ENCODE measurements at places on chromosomes 11 and 22.

DNA sequence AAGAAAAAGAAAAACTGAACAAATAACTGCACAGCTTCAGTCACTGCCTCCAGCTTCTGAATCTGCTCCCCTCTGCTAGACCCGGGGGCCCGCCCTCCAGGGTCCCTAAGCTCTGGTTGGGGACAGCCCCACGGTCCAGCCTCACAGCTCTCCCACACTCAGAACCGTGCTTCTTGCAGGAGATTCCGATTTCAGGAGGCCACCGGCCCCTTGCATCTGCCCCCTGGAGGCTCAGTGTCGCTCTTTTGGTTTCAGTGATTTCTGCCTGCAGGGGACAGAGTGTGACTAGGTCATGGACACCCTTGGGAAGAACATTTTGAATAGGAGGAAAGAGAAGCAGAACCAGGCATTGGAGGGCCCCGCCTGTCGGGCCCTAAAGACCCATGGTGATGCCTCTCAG lies 23.1 kb upstream of the RPS3 start:
- no peak for DNase-seq

GRCh38 chr11:88421530-88421929 lies 84.0 kb upstream of the CTSC start:
- no peak for DNase-seq

DNA sequence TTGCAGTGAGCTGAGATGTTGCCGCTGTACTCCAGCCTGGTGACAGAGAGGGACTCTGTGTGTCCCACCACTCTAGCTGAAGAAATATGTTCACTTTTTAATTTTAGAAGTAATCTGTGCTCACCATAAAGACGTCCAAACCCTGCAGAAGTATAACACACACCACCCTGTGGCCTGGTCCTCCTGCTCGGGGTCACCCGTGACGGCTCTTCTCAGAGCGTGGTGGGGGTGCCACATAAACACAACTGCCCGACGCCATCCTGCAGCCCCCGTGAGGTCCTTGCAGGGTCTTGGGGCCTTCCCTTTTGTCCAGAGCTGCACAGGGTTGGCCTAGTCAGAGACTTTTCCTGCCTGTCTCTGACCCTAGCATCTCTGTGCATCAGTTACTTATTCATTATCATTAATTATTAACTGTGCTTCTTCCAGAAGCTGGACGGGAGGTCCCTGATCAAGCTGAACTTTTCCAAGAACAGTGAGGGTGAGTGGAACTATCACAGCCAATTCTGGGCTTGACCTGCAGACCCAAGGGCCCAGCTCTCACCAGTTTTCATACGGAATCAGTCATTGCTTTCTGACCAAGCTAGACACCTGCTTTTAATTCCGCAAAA lies 8.9 kb downstream of the PPIL2 start:
- no peak for DNase-seq

DNA sequence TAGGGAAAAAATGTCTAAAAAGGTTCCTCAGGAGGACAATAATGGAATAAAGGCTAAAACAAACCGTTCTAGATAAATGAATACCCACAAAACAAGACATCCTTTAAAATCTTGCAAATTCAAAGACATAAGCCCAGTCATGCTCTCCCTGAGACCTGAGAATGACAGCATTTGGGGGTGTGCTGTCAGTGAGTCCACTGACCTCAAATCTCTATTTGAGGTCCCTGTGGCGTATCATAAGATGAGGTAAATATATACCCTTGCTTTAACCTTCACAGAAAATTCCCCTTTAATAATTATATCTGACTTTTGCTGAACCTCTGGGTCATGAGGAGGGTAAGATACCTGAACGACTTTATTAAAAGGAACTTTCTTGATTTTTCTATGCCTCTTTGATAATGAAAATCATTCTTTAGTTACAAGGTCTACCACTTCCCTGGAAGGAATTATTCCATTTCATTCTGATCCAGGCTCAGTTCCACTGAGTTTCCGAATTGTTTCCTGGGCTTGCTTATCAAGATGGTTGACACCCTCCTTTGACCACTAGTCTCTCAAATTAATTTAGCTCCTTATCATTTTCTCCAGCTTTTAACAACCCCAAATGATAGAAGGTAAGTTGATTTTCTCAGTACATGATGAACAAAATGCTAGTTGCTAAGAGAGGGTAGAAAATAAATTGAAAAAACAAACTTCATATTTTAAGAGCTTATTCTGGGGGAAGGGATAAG lies 53.8 kb upstream of the CHRM4 start:
- no peak for DNase-seq

DNA sequence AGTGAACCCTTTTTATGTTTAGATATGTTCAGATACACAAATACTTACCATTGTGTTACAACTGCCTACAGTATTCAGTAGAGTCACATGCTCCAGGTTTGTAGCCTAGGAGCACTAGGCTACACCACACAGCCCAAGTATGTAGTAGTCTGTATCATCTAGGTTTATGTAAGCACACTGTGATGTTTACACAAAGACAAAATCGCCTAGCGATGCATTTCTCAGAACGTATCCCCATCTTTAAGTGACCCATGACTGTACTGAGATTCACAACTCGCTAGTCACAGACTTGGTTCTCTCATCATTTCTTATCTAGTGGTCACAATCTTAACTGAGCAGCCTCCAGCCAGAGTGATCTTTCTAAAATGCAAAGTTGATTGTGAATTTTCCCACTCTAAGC lies 119.2 kb downstream of the RASSF10 start:
- no peak for DNase-seq

DNA sequence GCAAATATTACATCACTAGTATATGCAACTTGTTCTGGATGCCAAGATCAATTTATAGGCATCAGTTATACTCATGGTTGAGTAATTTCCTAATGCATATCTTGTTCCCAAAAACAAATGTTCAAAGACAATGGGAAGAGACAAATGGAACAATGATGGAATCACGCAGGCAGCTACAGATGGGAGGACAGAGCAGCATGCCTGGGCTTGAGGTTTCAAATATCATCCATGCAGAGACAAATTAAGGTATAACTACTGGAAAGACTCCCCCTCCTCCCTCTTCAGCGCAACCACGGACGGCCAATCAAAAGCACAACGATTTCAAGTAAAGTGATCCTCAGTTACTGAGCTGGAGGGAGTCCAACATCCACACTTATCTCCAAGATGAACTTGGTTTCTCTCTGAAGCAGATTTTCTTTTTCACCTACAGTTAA lies 106.8 kb downstream of the CCDC83 start:
- DNase-seq: no peak

DNA sequence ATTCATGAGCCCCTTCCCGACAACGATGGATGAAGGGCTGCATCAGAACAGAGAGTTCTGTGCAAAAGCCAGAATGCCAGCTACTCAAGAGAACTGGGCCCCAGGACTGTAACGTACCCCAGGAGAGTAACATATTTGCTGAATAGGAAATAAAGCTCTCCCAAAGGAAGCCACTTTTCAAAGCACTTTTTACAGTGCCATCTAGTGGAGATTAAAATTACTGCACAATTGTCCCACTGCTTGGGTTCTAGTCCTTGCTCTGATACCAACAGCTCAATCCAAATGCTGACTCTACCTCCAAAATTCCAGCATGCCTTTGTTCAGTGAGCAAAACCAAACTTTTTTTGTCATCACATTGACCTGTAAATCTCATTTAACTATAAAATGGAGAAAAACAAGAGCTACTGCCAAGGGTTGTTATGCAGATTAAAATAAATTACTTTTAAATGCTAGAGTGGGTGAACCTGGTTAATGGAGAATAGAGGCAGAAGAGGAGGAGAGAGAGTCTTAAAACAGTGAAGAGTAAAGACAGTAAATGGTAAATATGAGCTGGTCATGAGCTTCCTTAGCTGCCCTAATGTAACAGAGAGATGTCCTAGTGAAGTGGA lies 87.6 kb upstream of the FSHB start:
- DNase-seq: no peak

DNA sequence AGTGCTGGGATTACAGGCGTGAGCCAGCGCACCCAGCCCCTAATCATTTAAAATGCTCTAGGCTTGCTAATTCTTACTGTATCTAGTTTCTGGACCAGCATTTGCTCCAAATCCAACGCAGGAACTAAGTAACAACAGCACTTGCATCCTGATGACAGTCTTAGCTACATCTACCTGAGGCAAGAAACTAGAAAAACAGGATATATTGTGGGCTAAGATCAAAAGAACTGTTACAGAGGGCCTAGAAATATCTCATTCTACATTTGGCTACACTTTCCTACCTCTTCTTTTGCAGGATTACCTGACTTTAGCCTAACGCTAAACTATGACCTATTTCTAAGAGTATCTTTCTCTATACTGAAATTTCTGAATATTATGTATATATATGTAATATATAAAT lies 7.8 kb downstream of the DCDC1 start:
- no peak for DNase-seq

GRCh38 chr11:9604134-9604533 lies 30.7 kb downstream of the WEE1 start:
- no peak for DNase-seq

GRCh38 chr11:114169321-114169749 lies 109.8 kb downstream of the ZBTB16 start:
- no peak for DNase-seq

- no peak for DNase-seq
Observed at GRCh38 chr11:30107899-30108298, 91.1 kb upstream of the KCNA4 start.

- no peak for DNase-seq
Observed at GRCh38 chr11:109140857-109141515, 281.0 kb upstream of the C11orf87 start.

- DNase-seq: no peak
Observed at GRCh38 chr22:46069521-46070214, 80.7 kb upstream of the PPARA start.

DNA sequence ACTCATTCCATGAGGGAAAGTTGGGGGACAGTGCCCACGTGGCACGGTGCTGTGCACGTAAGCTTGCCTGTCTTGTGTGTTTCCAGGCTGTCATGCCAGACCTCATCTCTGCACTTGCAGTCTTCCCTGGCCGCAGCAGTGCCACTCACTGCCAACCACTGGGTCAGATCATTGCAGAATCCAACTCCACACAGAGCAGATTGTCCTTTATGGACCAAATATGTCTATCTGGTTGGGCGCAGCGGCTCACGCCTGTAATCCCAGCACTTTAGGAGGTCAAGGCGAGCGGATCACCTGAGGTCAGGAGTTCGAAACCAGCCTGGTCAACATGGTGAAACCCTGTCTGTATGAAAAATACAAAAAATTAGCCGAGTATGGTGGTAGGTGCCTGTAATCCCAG lies 4.4 kb upstream of the PPARA start:
- no peak for DNase-seq

DNA sequence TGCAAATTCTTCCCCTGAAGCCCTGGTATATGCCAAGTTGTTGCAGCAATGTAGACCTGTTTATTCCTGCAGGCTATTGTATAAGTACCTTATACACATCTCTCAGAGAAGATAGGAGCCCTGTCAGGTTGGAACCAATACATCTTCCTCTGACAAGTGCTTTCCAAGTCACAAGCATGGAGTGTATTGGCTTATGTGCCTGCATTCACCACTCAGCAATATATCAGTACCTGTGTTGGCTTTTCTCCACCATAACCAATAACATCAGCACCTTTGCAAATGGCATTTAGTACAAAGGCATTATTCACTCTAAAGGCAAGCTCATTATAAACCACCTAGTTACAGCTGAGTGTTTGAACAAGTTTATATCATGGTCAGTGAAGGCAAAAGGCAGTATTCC lies 611.7 kb upstream of the CNTN5 start:
- no peak for DNase-seq

Measured in stimulated activated CD4-positive, alpha-beta T cell treated with anti-CD3 and anti-CD28 coated beads, Interleukin-1b, Interleukin-23, amount 100 ng/mL, for 1 hour (primary cell).